GM06990 (cell line): ENCODE measurements at places on chromosomes 2 and 18.

GRCh38 chr2:205714789-205715720, 32.8 kb downstream of the NRP2 start:
- DNase-seq = no peak

GRCh38 chr2:191167766-191168165, 17.0 kb upstream of the STAT4 start:
- DNase-seq = no peak

DNA sequence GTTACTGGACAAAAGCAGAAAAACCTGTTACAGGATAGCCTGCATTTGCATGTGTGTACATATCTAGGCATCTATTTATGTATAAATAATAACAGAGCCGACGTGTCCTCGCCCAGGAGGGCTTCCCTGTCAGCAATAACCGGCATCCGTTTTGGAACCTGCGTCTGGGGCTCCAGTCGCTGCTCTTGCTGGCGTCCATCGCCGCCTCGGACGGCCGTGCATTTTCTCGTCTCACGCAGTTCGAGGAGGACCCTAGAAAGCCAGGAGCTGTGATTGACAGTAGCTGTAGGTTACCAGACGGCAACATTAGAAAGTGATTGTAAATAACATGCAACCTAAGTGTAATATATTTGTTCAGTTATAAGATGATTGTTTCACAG, 132.6 kb downstream of the NFATC1 start:
- DNase-seq = no peak

- no peak for DNase-seq
Observed at GRCh38 chr18:68826121-68826520, 28.2 kb downstream of the CCDC102B start.

GRCh38 chr2:207869784-207870778, 100.4 kb upstream of the FZD5 start:
- no peak for DNase-seq

- no peak for DNase-seq
Observed at GRCh38 chr2:26177122-26177521, 4.2 kb downstream of the GAREM2 start.
